Psoas muscle (tissue), 8 donors: ENCODE measurements at places on chromosomes 2 and 18. TPM values are rescaled to one million over a fixed set of nuclear protein-coding genes. Genes with fewer than 3 reads are reported as not detected.

The BOLL gene
- total RNA-seq, result 4.3 TPM

The RPRM gene
- total RNA-seq, result not detected

The CRYGD gene
- not detected for total RNA-seq

The ALK gene
- 0.32 TPM for total RNA-seq

The IL18R1 gene
- total RNA-seq, result 2.1 TPM

DNA sequence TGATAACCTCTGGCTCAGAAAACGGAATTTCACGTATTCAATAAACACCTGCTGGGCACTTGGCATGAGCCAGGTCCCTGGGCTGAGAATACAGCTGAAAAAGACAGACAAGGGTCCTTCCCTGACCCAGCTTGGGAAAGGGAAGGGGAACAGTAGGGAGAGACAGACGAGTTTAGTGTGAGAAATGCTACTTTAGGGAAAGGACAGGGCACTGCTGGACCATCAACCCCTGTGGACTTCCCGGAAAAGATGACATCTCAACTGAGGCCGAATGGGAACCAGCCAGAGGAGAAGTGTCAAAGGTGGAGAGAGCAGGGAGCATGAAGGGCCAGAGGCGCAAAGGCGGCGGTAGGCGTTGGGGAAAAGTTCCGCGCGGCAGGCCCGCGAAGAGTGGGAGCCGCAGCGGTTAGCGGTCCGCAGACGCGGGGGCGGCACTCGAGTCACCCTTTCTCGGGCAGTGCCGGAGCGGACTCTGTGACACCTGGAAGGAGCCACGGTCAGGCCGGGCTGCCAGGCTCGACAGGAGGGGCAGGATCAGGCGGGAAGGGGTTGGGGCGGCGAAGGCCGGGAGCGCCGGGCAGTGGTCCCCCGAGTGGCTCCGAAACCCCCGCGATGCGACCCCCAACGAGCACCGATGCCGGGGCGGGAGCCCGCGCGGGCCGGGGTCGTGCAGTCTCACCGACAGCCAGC is 519 bp downstream of the TEX261 start:
- H3K36me3 ChIP-seq, result peaks cover 37% of the 10 kb centered on the region
- H3K4me3 ChIP-seq, result peak overlapping the region; percentile 97
- peaks cover 17% of the 10 kb centered on the region for H3K4me1 ChIP-seq
- H3K27me3 ChIP-seq, result no peaks in the 10 kb centered on the region
- H3K27ac ChIP-seq, result peak overlapping the region; percentile 81

DNA sequence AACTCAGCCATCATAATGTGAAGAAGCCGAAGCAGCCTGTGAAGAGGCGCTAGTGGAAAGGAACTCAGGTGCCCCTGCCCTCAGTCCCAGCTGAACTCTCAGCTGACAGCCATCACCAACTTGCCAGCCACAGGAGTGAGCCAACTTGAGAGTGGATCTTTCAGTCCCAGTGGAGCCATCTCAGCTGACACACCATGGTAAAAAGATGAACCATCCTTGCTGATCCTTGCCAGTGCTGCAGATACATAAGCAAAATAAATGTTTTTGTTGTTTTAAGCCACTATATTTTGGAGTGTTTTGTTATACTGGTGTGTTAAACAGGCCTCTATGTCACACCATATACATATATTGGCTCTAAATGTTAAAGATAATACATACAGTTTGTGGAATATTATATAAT is 195.8 kb upstream of the SPRED2 start:
- H3K4me3 ChIP-seq, result no peak overlapping the region
- no peaks in the 10 kb centered on the region for H3K27me3 ChIP-seq
- H3K27ac ChIP-seq, result no peak overlapping the region
- H3K36me3 ChIP-seq, result no peaks in the 10 kb centered on the region
- no peak for DNase-seq
- no peaks in the 10 kb centered on the region for H3K4me1 ChIP-seq

DNA sequence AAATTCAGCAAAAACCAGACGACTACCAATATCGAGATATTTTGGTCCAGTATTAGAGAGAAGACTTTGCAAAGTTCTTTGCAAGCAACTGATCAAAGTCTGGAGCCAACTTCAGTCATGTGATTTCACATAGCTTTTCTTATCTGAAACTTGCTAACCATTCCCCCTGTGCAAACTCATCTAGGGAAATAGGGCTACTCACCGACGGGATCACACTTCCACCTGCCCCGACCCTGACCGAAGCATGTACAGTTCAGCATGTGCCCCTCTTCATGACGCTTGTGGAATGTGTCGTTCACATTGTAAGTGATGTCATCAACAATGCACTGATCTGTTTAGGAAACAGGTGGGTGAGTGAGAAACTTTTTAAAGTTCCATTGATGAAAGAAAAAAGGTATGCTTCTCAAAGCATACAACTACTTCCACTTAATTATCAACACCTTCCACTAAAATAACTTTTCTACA is 15.4 kb downstream of the FN1 start:
- no peak overlapping the region for H3K27ac ChIP-seq
- no peak for DNase-seq
- H3K4me3 ChIP-seq, result no peak overlapping the region
- H3K27me3 ChIP-seq, result no peaks in the 10 kb centered on the region
- peaks cover 12% of the 10 kb centered on the region for H3K36me3 ChIP-seq
- no peaks in the 10 kb centered on the region for H3K4me1 ChIP-seq

- H3K27me3 ChIP-seq, result no peaks in the 10 kb centered on the region
- H3K36me3 ChIP-seq, result peaks cover 7% of the 10 kb centered on the region
- no peak overlapping the region for H3K4me3 ChIP-seq
- DNase-seq, result no peak
- peaks cover 29% of the 10 kb centered on the region for H3K4me1 ChIP-seq
- H3K27ac ChIP-seq, result no peak overlapping the region
These were observed 41.2 kb downstream of the ZNF532 start for GRCh38 chr18:58905777-58906428.

GRCh38 chr18:50748243-50749229 is 71.3 kb downstream of the MRO start:
- no peak overlapping the region for H3K27ac ChIP-seq
- H3K4me3 ChIP-seq, result no peak overlapping the region
- no peaks in the 10 kb centered on the region for H3K4me1 ChIP-seq
- H3K36me3 ChIP-seq, result no peaks in the 10 kb centered on the region
- no peak for DNase-seq

GRCh38 chr2:158464426-158465281 is 7.9 kb downstream of the PKP4 start:
- no peak overlapping the region for H3K27ac ChIP-seq
- no peak overlapping the region for H3K4me3 ChIP-seq
- H3K4me1 ChIP-seq, result peaks cover 16% of the 10 kb centered on the region
- no peaks in the 10 kb centered on the region for H3K27me3 ChIP-seq

DNA sequence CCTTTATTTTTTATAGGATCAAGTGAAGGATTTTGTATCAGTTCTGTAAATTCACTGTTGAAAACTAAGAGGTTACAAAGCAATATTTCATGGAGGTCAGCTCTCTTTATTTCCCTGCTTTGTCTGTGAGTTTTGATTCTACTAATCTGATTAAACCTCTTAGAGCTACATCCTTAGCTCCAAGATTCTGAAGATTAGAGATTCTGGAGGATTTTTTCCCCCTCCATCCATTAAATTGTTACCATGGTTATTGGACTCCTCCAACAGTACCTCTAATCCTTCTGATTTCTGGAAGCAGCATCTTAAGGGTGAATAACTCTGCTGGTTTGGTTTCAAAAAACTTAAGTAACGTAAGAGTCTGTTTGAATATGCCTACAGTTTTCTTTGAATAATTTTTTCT is 110.0 kb downstream of the TANC1 start:
- H3K4me1 ChIP-seq, result no peaks in the 10 kb centered on the region
- H3K4me3 ChIP-seq, result no peak overlapping the region
- H3K27me3 ChIP-seq, result no peaks in the 10 kb centered on the region
- no peaks in the 10 kb centered on the region for H3K36me3 ChIP-seq
- no peak overlapping the region for H3K27ac ChIP-seq

- DNase-seq, result peak; percentile 34
- H3K27me3 ChIP-seq, result no peaks in the 10 kb centered on the region
- H3K36me3 ChIP-seq, result no peaks in the 10 kb centered on the region
- H3K27ac ChIP-seq, result no peak overlapping the region
These were observed 29.8 kb upstream of the DNMT3A start for GRCh38 chr2:25371253-25372241.

DNA sequence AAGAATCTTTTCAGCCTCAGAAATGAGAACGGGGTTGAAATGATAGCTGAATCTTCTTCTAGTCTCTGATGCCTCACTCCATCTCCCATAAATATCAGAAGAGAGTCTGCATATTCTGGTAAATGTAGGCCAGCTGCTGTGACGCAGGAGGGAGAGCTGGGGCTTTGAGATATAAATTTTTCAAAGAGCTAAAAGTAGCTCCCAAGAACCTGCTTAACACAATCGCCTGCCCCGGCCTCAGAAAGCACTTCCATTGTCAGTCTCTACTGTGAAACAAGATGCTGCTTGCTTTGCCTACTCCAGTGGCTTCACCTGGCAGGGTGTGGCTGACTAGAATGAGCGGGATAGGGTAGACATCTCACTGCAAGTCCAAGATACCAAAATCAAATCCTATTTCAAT is 105.0 kb upstream of the CCDC150 start:
- H3K4me1 ChIP-seq, result no peaks in the 10 kb centered on the region
- no peaks in the 10 kb centered on the region for H3K36me3 ChIP-seq
- H3K27ac ChIP-seq, result no peak overlapping the region
- no peak for DNase-seq
- H3K4me3 ChIP-seq, result no peak overlapping the region

- no peaks in the 10 kb centered on the region for H3K36me3 ChIP-seq
- peaks cover 50% of the 10 kb centered on the region for H3K4me1 ChIP-seq
- H3K27ac ChIP-seq, result peak overlapping the region; percentile 86
- H3K4me3 ChIP-seq, result no peak overlapping the region
These were observed 60.7 kb downstream of the LRRFIP1 start for GRCh38 chr2:237688081-237688480.

DNA sequence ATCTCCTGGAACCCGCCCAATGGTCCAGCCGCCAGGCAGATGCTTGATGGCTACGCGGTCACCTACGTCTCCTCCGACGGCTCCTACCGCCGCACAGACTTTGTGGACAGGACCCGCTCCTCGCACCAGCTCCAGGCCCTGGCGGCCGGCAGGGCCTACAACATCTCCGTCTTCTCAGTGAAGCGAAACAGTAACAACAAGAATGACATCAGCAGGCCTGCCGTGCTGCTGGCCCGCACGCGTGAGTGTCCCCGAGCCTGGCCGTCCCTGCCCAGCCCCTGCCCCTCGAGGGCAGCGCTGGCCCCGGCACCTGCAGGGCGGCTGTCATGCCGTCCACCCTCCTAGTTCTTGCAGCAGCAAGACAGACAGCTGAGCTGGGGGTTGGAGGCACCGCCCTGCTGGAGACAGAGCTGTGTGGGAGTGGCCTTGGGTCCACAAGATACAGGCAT is 36.7 kb downstream of the MTERF4 start:
- no peaks in the 10 kb centered on the region for H3K27me3 ChIP-seq
- no peak for DNase-seq
- no peak overlapping the region for H3K27ac ChIP-seq
- H3K4me3 ChIP-seq, result no peak overlapping the region
- no peaks in the 10 kb centered on the region for H3K4me1 ChIP-seq

DNA sequence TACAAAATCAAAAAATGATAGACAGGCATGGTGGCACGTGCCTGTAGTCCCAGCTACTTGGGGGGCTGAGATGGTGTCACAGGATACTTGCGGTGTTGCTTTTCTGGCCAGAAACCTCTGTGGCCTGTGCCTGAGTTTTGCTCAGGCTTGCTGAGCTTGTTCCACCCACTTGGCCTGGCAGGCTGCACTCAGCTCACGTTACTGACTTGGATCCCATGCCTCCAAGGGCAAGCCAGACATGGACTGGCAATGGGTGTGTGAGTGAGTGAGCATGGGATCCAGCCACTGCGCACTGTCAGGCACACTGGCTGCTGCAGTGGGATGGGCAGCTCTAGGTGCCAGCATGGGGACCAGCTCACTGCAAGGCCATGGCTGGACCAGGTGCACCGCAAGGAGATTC is 67.9 kb downstream of the NCAPH start:
- no peak overlapping the region for H3K4me3 ChIP-seq
- no peaks in the 10 kb centered on the region for H3K36me3 ChIP-seq
- no peak overlapping the region for H3K27ac ChIP-seq
- H3K27me3 ChIP-seq, result no peaks in the 10 kb centered on the region

DNA sequence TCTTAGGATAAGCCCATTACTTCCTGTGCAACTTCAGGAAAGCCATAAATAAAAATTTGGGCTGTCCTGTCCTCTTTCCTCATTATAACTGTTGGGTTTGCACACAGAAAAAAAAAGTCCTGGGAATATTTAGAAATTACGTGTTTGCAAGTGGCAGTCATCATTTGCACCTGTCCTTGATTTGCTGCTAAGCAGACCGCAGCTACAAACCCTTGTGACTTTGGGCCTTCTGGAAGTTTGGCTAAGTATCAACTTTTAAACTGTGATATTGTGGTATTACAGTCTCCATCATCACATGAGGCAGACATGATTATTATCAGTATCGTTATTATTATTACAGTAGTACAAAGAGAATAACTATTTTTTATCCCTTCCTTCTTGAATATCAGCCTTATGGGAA is 260.7 kb upstream of the SESTD1 start:
- no peak overlapping the region for H3K4me3 ChIP-seq
- no peak for DNase-seq
- H3K27ac ChIP-seq, result peak overlapping the region; percentile 62
- H3K4me1 ChIP-seq, result peaks cover 3% of the 10 kb centered on the region
- no peaks in the 10 kb centered on the region for H3K36me3 ChIP-seq
- H3K27me3 ChIP-seq, result no peaks in the 10 kb centered on the region

DNA sequence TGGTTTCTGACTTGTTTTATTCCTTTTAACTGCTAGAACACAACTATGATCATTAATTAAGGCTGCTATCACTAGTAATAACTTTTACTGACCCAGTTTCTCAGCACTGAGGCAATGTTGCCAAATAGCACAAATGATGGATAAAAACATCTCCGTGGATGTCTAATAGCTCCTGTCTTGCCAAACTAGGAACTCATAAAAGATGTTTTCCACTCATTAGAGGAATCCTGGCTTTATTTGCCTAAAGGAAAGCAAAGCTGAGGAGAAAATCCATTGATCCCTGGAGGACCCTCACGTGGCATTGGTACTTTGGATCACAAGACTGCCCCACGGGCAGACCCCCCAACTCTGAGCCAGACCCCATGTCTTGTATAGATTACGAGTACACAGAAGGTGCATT is 96.1 kb upstream of the ZNF397 start:
- H3K4me3 ChIP-seq, result no peak overlapping the region
- no peaks in the 10 kb centered on the region for H3K27me3 ChIP-seq
- no peak for DNase-seq
- peaks cover 25% of the 10 kb centered on the region for H3K36me3 ChIP-seq

DNA sequence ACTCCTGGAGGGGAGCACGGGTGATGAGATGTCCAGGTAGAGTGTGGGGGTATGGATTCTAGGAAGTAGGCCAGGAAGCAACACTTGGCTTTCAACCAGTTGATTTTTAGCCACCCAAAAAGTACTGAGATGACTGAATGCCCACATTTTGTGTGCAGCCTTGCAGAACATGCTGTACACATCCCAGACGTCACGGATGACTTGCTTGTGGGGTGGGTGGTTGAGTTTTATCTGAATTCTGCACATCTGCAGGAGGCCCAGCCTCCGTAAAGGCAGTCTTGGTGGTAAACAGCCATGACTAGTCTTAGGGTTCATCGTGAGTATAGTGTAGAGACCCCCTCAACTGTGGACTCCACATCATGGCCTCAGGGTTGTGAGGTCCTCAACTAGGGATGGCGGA is 53.3 kb upstream of the CCDC195 start:
- H3K36me3 ChIP-seq, result no peaks in the 10 kb centered on the region
- no peaks in the 10 kb centered on the region for H3K4me1 ChIP-seq
- H3K27me3 ChIP-seq, result no peaks in the 10 kb centered on the region
